ENCODE measurements at places on chromosomes 16 and 17.
A peak's percentile ranks its signal among the peaks of the same experiment; 100 is the strongest.

GRCh38 chr16:57664662-57665025 is 3.5 kb upstream of the ADGRG3 start:
- DNase-seq = no peak

DNA sequence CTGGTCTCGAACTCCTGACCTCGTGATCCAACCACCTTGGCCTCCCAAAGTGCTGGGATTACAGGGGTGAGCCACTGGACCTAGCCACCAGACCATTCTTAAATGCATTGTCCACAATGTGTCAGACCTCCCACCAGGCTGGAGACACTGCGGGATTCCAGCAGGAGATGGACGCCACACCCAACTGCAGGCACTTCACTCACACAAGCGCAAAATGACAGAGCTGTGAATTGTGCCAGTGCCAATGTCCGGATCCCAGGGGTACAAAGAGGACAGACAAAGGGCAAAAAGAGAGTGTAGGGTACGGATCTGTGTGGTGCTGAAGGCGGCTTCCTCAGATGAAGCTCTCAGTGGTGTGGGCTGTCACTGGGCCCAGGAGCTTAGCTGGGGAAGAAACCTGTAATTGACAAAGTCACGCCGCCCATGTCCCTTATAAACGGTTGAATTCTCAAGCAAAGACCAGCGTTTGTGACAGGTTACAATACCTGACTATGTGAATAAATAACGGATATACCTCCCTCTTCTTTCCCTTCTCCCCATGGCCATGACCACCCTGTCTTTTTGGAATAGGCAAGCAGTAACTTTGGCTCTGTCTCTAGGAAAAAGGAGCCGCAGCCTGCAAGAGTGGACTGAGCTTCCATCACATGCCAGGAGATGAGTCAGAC is 40.0 kb downstream of the HS3ST3A1 start:
- DNase-seq = no peak

DNA sequence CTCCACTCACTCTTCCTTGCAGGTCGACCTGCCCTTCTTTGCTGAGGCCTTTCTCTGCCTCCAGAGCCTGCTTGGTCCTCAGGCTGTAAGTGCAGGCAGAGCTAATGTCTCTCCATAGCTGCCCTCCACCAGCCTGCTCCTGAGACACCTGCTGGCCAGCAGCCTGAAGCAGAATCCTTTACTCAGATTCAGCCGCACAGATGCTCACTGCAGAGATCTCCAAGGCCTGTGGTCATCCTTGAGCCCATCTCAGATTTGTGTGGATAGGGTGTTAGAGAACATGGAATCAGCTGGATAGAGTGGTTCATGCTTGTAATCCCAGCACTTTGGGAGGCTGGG is 11.5 kb downstream of the DEXI start:
- no peak for DNase-seq

DNA sequence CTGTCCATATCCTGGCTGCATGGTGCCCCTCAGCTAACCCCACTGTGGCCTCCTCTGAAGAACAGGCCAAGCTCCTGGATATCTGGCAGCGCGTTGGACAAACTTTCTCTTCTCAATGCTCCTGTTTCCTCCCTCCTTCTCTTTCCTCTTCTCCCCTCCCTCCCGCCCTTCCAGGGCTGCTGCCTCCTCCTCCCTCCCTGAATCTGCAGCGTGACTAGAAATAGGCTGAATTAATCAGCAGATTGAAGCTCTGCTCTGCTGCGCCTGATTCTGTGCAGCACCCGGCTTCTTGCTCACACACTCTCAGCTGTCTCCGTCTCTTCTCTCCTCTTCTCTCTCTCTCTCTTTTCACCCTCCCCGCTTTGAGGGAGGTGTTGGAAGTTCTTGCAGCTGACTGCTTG is 19.8 kb downstream of the TMEM94 start:
- DNase-seq = no peak

- peak; percentile 76 for DNase-seq
Measured at GRCh38 chr17:57946798-57947358, 8.3 kb downstream of the CUEDC1 start.

- no peak for DNase-seq
Measured at GRCh38 chr16:29154676-29155121, 169.8 kb downstream of the LAT start.

- DNase-seq = no peak
Measured at GRCh38 chr17:39175695-39176093, 9.7 kb upstream of the ARL5C start.

GRCh38 chr16:49455991-49456745 is 82.6 kb downstream of the C16orf78 start:
- DNase-seq = no peak

- DNase-seq = no peak
Measured at GRCh38 chr17:49518346-49519078, 23.4 kb downstream of the NGFR start.

DNA sequence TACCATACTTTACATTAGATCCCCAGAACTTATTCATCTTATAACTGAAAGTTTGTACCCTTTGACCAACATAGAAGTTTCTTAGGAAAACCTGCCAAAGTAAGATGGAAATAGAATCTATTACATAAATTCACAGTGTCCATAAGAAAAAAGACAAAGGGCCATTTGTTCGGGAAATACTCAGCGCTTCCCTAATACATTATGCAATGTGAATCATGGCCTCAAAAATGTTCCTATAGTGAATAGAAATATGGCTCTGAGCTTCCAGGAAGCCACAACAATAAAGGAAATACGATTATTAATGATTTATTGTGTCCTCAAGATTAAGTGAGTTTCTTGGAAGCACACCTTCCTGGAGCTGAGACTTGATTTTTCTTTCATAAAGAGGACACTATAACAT is 51.5 kb downstream of the GPRC5B start:
- no peak for DNase-seq

DNA sequence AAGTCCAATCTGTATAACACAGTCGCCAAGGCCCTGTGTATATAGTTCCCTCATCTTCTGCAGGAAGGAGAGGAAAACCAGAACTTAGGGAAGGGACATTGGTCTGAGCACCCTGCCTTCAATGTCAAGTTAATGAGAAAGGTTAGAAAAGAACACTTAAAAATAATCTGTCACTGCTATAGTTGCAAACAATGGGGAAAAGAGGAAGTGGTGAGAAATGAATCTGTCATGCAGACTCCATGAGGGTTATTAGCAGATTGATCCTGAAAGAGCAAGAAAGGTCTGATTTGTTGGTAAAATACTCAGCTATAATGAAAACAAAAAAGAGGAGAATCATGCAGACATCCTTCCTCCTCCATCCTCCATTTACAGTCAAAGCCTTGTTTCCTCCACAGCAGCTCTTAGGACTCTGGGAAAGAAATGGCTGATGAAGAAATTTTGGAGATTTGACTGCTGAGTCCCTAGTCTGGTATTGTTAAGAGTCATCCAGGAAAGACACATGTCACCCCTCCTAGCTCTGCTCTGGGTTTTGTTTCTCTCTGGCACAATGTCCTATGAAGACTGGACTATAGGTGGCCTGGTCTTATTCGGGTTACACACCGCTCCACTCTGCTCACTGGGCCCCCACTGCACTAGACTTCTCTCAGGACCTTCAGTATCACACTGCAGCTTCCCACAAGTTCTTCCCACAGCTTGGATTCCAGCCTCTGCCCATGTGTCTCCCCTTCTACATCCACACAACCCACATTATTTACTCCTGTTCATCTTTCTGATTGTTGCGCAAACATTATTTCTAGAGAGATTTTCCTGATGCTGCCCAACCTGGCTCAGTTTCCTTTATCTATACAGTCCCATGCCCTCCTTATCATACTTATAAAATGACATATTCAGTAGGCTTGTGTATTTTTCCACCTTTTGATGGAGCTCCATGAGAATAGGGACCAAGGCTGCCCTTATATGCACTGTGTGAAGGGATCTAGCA is 56.5 kb upstream of the XYLT1 start:
- peak; percentile 19 for DNase-seq

DNA sequence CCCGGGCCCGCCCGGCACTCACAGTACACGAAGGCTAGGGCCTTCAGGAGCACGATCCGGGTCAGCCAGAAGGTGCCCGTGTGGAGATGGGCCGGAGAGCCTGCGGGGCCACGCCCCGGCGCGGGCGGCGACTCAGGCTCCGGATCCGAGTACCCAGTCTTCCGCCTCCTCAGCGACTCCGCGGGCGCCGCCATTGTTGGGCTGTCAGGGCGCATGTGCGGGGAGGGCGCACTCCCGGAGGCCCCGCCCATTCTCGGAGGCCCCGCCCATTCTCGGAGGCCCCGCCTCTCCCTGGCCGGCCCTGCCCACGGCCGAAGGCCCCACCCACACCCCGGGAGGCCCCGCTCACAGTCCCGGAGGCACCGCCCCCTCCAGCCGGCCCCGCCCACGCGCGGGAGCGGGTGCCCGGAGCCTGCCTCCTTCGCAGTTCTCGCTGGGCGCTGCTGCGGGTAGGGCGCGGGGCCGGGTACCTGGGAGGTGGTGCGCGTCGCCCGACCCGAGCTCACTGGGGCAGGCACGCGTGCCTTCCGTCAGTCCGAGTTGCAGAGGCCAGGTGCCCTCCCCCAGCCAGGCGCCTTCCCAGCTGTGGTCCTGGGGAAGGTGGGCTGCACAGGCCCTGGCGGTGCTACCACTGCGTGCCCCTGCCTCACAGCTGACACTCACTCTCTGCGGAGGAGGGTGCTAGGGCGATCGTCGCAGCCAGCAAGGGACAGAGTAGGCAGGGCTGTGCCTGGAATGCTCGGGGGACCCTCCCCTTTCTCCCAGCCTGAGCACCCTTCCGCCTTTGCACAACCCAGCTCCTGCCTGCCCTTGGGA is at the start of gene LMF1:
LMF1 (minus strand) TSS at position 219 of the 816 bp plus-strand sequence; CDS start at position 215, 4 bp downstream.
- peak; percentile 43 for DNase-seq

- no peak for DNase-seq
Measured at GRCh38 chr16:87864331-87864989, 4.8 kb downstream of the SLC7A5 start.

GRCh38 chr16:27646806-27647205 is 96.9 kb downstream of the KATNIP start:
- no peak for DNase-seq

DNA sequence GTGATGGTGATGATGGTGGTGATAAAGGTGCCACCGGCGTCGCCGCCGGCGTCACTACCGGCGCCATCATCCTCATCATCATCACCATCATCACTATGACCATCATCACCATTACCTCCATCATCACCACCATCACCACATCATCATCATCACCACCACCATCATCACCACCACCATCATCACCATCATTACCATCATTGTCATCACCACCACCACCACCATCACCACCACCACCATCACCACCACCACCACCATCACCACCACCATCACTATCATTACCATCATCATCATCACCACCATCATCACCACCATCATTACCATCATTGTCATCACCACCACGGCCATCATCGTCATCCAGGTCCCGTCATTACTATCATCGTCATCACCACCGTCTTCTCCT is 179.7 kb downstream of the NPIPB11 start:
- no peak for DNase-seq

DNA sequence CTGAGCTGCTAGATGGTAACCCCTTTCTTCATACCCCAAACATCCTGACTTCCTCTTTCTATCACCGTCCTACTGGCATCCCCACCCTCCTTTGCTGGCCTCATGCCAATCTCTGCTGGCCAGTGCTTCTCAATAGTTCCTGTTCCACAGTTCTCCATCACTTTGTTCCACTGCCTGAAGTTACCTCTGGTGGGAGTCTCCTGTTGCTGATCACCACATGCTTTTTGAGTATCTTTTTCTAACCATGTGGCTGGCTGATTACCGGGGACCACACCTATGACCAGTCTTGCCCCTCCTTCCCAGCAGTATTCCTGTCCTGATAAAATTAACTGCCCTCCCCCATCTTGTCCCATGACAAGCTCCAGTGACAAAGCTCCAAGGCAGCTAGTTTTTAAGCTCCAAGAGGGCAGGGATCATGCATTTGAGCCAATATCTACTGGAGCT is 380.4 kb upstream of the CCL2 start:
- DNase-seq = no peak

DNA sequence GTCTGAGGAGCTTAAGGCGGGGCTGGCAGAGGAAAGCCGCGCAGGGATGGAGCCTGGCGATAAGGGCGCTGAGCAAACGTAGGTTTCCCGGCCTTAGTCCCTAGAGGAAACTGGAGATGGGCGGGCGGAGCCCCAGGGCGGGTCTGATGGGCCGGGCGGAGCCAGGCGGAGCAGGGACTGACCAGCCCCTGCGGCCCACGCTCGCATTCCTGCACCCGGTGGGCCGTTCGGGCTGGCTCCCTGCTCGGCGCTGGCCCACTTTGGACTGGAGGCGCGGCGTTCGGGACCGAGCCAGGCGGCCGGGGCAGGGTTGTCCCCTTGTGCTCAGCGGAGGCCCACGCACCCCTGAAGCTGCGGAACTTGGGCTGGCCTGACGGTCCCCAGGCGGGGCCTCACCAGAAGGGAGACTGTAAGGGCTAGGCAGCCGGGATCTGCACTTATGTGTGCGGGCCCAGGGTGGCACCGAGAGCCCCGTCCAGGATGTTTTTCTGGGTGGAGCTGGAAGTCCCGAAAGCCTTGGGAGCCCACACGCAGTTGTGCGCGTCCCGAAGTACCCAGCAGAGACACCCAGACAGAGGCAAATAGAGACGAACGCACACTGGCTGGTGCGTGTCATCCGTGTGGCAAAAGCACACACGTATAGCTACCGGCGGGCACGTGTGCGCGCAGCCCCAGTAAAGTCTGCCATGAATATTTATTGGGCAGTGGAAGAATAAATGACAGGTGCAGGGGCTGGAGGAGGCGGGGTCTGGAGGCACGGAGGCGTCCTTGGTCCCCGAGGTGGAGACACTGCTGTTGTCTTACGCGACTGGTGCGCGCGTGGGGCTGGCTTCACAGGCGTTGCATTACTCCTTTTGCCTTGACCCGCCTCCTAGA is 1.4 kb downstream of the PYDC1 start:
- no peak for DNase-seq

- DNase-seq = no peak
Measured at GRCh38 chr16:84931506-84931905, 79.8 kb downstream of the ZDHHC7 start.

GRCh38 chr17:18987862-18988545 is 16.6 kb downstream of the FAM83G start:
- DNase-seq = no peak

- no peak for DNase-seq
Measured at GRCh38 chr16:69672998-69673713, 53.2 kb downstream of the NQO1 start.

GRCh38 chr17:44664867-44665266 is 8.6 kb downstream of the MEIOC start:
- DNase-seq = no peak

GRCh38 chr17:7355573-7355972 is 617 bp downstream of the TMEM95 start:
- no peak for DNase-seq
